ENCODE measurements at places on chromosomes 1 and 21.

DNA sequence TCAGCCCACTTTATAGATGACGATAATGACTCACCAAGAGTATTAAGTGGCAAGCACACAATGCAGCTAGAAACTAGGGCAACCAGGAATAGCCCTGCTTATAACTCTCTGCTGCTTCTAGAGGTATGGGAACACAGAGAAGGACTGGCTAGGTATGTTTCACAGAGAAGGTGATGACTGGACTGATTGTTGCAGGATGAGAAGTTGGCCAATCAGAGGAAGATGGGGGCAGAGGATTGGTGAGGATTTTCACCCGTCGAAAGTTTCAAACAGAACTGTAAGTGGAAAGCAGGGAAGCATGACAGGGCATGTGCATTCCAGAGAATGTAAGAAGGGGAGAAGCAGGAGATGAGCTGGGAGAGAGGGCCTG, 222.4 kb upstream of the JUN start:
- DNase-seq = no peak

DNA sequence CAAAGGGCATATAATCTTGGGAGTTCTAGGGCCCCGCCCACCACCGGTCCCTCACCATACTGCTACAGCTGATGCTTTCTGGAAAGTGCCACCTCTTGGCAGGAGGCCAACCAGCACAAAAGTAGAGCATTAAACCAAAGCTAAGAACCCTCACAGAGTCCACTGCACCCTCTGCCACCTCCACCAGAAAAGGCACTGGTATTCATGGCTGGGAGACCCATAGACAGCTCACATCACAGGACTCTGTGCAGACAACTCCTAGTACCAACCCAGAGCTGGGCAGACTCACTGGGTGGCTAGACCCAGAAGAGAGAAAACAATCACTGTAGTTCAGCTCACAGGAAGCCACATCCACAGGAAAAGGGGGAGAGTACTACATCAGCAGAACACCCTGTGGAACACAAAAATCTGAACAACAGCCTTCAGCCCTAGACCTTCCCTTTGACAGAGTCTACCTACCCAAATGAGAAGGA, 10.8 kb downstream of the THEM4 start:
- no peak for DNase-seq

DNA sequence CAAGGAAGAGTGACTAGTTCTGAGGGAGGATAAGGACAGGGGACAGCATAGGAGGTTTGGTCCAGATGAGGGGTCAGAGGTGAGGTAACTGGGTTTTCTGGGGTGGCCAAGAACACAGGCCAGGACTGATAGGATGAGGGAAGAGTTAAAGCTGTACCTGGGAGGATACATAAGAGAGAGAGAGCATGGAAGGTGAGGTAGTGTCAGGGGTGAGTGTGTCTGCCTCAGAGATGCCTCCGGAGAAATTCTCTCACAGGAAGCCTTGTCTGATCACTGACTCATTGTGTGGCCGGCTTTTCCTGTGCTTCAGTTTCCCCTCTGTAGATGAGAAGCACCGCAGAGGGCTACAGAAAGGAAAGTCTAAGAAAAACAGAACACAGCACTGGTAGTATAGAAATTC, 40.2 kb downstream of the FASLG start:
- DNase-seq = peak; percentile 25

DNA sequence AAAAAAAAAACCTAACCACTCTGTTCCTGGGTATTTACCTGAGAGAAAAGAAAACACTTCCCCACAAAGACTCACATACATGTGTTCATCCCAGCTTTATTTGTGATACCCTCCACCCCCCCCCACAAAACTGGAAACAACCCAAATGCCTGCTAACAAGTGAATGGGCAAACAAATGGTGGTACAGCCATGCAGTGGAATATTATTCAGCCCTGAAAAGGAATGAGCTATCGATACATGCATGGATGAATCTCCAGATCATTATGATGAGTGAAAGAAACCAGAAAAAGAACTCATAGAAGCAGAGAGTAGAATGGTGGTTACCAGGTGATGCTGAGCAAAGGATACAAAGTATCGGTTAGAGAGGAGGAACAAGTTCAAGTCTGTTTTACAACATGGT, 38.0 kb upstream of the UTS2 start:
- DNase-seq = no peak

DNA sequence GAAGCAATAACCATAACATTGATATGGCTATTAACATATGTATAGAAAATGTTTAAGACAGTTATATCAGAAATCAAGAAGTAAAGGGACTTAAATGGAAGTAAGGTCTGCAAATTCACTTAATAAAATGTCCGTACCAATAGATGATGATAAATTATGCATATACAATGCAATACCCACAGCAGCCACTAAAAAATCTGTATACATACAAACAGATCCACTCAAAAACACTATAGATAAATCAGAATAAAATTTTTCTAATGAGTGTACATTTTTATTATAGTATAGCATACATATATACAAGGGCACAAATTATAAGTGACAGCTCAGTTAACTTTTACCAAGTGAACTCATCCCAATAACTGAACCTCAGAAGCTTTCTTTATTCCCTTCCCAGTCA, 6.0 kb downstream of the LORICRIN start:
- DNase-seq = no peak

DNA sequence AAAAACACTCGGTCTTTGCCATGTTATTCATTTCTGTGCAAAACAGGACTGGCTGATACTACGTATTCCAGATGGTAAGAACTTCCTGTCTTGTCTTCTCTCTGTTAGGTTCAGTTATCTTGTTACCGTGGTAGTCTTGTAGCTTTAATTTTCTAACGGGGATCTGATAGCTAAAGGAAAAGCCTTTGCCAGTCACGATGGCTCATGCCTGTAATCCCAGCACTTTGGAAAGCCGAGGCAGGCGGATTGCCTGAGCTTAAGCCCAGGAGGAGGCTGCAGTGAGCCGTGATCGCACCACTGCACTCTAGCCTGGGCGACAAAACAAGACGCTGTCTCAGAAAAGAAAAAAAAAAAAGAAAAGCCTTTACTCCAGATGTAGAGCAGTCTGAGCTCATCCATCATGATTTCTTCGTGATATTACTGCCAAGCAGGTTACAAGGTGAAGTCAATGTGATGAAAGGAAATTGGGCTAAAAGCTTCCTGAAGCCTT, 11.1 kb upstream of the MSTO1 start:
- DNase-seq = no peak

DNA sequence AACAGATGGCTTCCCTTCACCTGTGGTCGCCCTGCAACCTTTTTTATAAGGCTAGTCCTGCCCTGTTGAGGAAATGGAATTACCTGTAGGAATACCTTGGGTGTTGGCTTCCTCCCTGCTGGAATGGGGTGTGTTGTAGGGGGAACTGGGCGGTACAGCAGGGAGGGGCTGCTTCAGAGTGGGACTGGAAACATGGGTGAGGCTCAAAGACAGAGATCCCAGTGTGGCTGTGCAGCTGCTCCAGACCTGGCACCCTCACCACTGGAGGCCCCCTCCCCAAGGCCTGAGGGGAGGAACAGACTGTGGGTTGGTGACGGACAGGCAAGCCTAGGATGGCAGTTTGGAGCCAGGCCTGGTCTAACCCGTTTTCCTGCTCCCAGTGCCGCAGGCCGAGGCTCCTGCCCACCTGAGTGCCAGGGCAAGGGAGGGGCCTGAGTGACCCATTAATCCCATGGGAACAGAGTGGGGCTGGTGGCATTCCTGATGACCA, 4.5 kb downstream of the EFNA3 start:
- no peak for DNase-seq

GRCh38 chr1:1748686-1749321, 24.6 kb upstream of the CDK11A start:
- DNase-seq = no peak

- peak; percentile 77 for DNase-seq
Observed at GRCh38 chr21:38861989-38862683, 56.4 kb downstream of the ETS2 start.

GRCh38 chr1:47598357-47598756, 160.5 kb downstream of the FOXD2 start:
- no peak for DNase-seq

GRCh38 chr1:203280061-203280460, 25.3 kb upstream of the BTG2 start:
- no peak for DNase-seq

DNA sequence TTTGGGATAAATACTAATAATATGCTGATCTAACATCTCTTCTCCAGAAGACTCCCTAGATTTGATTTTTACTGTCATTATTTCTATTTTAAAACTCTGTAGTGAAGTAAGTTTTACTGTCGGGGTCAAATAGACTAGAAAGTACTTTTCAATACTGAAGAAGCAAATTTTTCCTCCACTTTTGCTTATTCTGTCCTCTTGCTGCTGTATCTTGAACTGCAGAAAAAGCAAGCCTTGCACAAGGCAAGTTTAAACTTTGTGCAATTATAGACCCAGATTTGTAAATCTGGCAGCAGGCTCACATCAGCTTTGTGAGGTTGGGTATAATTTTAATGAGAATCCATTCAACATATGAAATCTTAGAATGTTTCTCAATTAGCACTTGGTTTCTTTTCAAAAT, 151.1 kb upstream of the ETS2 start:
- no peak for DNase-seq

GRCh38 chr21:42763581-42764442, 110.4 kb downstream of the PDE9A start:
- DNase-seq = no peak

DNA sequence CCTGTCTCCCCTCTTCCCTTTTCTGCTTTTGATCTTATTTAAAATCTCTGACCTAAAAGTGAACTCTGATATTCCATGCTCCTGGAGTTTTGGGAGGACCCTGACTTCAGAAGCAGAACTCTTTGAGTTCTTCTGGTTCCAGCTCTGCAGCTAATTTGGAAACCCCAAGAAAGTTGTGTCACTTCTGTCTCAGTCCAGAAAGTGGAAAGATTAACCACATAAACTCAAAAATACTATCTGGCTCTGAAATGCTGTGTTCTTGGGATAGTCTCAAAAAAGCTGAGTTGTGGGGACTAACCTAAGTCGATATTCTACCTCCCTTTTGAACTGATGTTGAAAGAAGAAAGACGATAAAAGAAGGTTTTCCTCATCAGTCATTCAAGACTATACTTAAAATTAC, 59.8 kb downstream of the ITPKB start:
- no peak for DNase-seq

- no peak for DNase-seq
Observed at GRCh38 chr1:244680667-244681066, 27.7 kb downstream of the DESI2 start.

GRCh38 chr1:179968284-179968993, 13.8 kb downstream of the CEP350 start:
- no peak for DNase-seq

DNA sequence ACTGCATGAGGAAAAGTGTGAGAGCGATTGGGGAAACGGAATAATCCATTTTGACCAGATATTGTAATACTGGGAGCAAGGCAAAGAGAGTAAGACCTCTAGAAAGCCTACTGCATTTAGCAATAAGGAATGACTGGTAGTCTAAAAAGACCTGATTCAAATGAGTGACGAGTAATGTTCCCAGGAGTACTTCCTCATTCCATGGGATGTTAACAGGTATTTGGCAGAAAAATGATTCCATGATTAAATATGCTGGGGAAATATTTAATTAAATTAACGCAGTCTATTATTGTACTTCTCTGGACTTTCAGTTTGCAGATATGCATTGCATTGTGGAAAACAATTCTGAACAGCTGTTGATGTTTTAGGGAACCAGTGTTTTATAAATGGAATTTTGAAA, 105.5 kb downstream of the RPE65 start:
- no peak for DNase-seq

DNA sequence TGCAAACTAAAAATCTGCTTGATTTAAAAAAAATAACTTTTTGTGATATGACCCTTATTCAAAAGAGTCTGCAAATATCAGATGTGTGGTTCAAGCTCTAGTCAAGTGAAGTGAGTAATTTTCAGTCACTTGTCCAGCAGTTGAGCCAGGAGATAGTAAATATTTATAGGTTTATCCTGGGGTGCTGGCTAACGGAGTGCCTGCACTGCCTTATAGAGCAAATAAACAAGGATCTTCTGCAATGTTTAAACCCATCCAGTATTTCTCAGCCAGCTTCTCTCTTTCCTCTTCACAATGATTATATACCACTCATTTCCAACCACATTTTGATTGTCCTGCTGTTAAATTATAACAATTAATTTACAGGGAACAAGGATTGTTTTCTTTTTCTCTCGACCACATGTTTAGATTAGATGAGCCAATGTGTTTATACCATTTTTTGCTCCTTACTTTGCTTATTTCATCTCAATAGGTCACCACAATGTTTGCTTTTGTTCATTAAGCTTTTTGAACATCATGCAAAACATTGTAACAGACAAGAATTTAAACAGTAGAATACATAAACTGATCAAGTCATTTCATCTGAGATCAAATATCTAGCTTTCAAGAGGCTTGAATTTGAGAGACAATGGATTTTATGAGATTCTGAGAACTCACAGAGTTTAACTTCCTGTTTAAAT, 60.3 kb upstream of the GREM2 start:
- DNase-seq = no peak

DNA sequence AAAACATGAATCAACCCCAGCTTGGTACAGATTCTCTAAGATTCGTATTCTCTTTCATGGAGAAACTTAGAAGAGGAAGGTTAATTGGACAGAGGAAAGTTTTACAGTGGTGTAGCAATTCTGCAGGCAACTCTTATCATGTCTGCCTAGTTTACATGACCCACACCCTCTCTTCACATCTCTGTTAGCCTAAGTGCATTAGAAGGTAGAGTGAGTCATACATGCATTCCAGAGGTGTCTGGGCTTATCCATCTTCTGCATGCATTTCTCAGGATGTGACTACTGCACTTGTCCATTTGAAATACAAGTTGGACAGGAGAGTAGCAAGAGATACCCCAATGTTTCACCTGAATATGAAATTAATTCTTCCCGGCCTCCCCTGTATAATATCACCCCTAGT, 578.4 kb upstream of the NCAM2 start:
- DNase-seq = no peak

GRCh38 chr1:22944346-22945055, 28.2 kb downstream of the LACTBL1 start:
- no peak for DNase-seq
